Stimulated activated CD4-positive, alpha-beta T cell treated with anti-CD3 and anti-CD28 coated beads, TNF-alpha, amount 100 ng/mL, for 4 hours (primary cell): ENCODE measurements at places on chromosomes 6 and 20.

- no peak for DNase-seq
Measured at GRCh38 chr20:53038299-53038698, 66.1 kb downstream of the TSHZ2 start.

- DNase-seq, result no peak
Measured at GRCh38 chr20:16848061-16848460, 99.9 kb downstream of the OTOR start.

GRCh38 chr6:148758492-148758891 lies 11.7 kb downstream of the UST start:
- DNase-seq, result no peak

- no peak for DNase-seq
Measured at GRCh38 chr20:57696401-57696961, 13.3 kb downstream of the PMEPA1 start.

GRCh38 chr6:43622541-43622940 lies 6.5 kb downstream of the GTPBP2 start:
- DNase-seq, result no peak

DNA sequence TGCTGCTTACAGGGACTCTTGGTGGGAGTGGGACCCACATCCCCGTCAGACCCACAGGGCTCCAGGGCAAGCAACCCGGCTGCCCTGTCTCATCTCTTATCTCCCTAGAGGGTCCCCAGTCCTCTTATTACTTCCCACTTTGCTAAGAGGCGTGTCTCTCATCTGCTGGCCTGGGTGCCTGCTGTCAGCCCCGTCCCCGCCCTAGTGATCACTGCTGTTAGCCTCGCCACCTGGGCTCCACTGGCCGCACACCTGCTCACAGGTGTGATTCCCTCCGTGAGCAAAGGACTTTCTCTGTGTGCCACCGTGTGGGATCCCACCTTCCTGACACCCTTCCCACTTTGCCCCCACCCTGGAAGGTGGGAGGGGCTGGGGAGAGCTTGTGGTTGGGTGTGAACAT lies 57.6 kb downstream of the TCP11 start:
- no peak for DNase-seq

DNA sequence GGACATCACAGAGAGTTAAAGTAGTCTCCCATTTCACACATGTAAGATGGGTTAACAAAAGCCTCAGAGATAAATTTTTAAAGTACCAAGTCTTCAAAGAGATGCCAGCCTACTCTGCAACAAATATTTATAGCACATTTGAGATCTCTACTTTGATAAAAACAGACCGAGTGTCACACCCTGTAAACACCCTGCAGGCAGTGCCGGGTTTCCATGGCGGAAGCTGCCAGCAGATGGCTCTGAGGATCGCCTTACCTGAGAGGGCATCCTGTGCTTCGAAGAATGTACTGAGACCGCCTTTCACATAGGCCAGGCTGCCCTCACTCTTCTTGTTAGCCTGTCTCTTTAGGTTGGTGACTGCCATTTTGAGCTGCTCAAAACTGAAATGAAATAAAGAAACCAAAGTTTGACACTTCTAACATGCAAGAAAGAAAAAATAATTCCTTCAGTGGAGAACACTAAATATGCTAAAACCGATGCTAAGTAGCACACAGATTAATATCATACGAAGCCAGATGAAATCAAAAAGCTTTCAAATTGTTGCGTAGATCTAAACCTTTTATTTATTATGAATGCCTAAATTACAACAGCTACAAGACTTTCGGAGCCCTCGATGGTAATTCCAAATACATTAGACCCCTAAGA lies 39.3 kb downstream of the HUS1B start:
- DNase-seq, result no peak

- DNase-seq, result no peak
Measured at GRCh38 chr6:155187106-155187505, 76.7 kb upstream of the CLDN20 start.

GRCh38 chr20:23138682-23139081 lies 52.6 kb upstream of the CD93 start:
- DNase-seq, result no peak

GRCh38 chr6:109693111-109693510 lies 2.0 kb downstream of the FIG4 start:
- no peak for DNase-seq

DNA sequence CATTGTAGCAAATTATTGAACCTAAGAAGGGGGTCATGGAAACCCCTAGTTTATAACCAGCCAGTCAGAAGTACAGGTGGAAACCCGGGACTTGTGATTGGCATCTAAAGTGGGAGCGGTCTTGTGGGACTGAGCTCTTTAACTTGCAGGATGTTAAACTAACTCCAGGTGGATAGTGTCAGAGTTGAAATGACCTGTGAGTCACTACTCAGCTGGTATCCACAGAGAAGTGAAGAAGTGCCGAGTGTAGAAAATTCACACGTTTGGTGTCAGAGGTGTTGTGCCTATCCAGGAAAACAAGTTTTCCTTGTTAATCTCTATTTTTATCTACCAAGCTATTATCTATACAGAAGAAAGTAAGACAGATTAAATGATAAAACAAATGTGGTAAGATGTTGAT lies 179.7 kb downstream of the ADGRG6 start:
- DNase-seq, result no peak

DNA sequence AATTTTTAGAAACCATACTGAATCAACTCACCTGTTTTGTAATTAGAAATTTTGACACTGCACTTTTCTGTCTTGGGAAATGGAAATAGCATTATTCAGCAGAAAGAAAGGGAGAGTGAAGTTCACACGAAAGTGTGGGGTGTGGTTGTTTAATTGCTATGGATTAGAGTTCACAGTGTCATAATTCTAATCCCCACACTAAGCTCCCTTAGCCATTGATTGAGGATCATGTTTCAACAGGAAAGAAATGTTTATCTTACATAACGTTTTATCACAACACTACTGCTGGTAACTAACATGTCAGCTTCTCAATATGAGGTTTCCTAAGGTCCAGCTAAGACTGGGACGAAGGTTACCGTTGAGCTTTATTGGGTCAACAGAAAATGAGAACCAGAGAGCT lies 31.4 kb upstream of the GSTA5 start:
- no peak for DNase-seq

- DNase-seq, result no peak
Measured at GRCh38 chr6:14732844-14733757, 512.8 kb upstream of the JARID2 start.

DNA sequence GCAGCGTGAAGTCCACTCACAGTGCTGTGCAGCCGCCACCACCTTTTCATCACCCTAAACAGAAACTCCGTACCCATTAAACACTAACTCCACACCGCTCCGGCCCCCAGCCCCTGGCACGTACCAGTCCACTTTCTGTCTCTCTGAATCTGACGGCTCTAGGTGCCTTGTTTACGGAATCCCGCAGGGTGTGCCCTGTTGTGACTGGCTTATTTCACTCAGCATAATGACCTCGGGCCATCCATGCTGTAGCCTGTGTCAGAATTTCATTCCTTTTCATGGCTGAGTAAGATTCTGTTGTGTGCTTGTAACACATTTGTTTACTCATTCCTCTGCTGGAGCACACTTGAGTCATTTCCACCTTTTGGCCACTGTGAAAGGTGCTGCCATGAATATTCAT lies 18.0 kb downstream of the TCFL5 start:
- no peak for DNase-seq
